ENCODE measurements at places on chromosomes 13 and 19.

DNA sequence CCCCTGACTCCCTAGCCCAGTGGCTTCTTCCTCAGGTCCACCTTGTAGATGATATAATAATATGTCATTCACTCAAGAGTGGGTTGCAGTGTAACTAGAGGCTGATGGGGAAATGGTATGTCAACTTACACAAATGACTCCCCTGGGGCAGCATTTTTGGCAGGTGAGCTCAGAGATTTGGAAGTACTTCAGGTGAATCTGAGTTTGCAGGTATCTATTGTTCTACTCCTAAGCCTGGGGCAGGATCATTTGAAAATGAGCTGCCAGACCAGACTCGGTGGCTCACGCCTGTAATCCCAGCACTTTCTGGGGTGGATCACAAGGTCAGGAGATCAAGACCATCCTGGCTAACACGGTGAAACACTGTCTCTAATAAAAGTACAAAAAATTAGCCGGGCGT is 11.6 kb upstream of the CNMD start:
- no peak for DNase-seq

DNA sequence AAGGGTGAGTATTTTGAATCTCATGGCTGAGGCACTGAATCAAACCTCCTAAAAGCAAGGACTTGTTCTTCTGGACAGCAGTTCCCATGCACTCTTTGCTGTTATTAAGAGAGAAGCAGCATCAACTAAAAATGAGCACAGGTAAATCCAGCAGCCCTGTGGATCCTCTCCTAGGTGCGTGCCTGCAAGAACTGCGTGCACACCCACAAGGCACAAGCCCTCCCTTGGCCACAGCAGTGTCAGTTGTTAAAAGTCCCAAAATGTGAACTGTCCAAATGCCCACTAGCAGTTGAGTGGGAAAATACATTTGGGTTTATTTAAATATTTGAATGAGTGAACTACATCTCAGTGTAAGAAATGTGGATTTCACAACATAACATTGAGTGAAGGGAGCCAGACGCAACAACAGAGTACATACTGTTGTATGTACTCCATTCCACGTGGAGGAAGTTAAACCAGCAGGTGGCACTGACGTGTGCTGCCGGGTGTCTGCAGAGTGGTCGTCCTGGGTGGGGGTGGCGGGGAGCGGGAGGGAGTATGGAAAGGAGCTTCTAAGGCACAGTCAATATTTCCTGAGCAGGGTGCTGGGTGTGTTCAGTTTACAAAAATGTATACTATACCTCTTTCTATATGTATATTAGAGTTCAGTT is 266.4 kb downstream of the NALCN start:
- DNase-seq, result no peak

DNA sequence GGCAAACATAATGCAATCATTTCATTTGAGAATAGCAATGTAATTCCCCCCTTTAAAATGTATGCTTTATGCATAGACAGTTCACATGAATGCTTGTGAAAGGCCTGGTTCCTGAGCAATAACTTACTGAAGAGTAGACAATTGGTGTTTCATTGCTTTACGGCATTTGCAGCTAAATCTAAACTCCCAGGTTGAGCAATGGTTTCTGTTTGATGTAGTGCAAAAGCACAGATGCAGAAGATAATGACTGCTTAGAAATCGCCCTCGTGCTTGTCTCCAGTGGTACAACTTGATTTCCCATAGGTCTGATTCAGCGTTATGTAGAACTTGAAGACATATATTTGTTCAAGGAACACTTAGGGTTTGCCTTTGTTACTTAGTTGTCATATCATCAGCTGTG is 1018.3 kb downstream of the DIAPH3 start:
- no peak for DNase-seq

DNA sequence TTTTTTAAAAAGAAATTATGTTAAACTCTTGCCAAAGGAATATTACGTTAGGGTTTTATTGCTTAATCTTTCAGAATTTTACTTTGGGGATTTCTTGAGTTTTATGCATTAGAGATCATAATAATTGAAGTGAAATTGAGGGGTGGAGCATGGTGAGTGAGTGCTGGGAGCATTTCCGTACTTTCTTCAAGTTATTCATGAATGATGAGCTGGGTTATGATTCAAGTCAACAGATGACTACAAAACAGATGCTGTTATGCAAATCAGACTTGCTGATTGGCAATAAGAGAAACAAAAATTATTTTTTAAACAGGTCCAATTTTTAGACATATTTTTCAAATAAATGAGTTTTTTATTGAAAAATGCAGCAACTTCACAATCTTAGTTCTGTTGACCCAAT is 504.2 kb downstream of the DCT start:
- no peak for DNase-seq

DNA sequence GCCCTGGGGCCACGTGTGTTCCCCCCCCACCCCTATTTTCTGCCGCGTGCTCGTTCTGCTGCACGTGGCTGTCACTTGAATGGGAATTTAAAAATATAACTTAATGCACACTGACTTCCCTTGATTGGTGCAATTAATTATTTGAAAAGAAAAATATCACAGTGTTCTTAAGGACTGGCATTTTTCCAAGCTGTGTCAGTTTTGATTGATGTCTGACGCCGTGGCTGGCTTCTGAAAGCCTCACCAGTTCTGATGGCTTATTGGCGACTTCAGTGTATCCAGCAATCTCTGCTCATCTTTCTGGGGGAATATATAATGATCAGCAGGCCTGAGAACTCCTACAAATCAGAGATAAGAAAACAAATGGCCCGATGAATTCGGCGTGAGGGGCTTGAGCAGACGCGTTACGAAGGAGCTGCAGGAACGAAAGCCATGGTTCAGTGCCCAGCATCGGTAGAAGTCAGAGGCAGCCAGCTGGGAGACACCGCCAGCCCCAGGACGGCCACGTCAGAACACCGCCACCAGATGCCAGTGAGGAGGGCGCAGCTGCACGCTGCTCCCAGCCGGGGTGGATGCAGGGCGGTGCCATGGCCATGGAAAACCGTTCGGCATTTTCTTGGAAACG is 111.2 kb downstream of the KDM4B start:
- DNase-seq, result no peak

DNA sequence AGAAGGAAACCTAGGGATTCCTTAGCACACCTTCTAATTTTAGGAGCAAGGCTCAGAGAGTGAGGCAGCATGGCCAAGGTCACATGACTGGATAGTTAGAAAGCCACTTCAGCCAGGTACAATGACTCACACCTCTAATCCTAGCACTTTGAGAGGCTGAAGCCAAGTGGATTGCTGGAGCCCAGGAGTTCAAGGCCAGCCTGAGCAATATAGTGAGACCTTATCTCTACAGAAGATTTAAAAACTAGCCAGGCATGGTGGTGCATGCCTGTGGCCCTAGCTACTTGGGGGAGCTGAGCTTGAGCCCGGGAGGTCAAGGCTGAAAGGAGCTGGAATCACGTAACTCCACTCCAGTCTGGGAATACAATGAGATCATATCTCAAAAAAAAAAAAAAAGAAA is 69.2 kb downstream of the TEX26 start:
- DNase-seq, result no peak

Measured in left forelimb (tissue), 1 donor.